ENCODE measurements at places on chromosomes 4 and X. TPM values are rescaled to one million over a fixed set of nuclear protein-coding genes. Genes with fewer than 3 reads are reported as not detected.
A peak's percentile ranks its signal among the peaks of the same experiment; 100 is the strongest.

DNA sequence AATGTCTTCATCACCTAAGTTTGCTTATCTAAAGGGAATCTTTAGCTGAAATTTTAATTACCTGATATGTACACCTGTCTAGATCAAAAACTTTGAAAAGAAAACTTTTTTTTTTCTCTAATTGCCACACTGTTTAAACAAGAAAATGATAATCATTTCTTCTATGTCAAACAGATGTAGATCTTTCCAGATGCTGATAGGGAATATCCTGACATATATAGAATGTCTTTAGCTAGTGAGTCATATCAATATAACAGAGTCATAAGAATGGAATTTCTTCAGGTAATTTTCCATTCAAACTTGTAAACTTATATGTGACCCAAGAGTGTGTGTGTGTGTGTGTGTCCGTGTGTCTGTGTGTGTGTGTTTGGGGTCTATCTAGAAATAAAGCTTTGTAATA, 271.9 kb downstream of the GPM6A start:
- no peaks in the 10 kb centered on the region for H3K4me1 ChIP-seq
- no peak for DNase-seq
- H3K27ac ChIP-seq = no peak overlapping the region
- no peak overlapping the region for H3K4me3 ChIP-seq

GRCh38 chrX:2710041-2710840, 19.1 kb downstream of the CD99 start:
- H3K4me1 ChIP-seq = peaks cover 45% of the 10 kb centered on the region
- H3K36me3 ChIP-seq = no peaks in the 10 kb centered on the region
- no peak for DNase-seq
- no peak overlapping the region for H3K4me3 ChIP-seq
- no peak overlapping the region for H3K27ac ChIP-seq

Gene FBXO8
- 21.4 TPM for polyA plus RNA-seq

Gene ATP6AP1
- 102 TPM for polyA plus RNA-seq

DNA sequence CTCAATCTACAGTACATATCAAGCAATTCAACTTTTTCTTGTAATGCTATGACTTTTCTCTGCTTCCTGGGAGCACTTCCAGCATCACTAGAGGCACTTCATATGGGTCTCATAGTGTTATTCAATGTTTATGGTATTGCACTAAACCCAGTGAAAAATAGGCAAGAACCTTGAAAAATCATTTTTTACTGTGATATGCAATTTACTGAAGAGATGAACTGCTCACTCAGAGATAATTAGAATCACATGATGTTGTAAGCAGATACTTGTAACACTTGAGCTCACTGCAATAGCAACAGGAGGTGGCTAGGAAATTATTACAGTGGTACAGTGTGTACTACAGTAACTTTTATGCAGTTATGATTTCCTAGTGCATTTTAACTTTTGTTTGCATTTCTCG, 93.3 kb downstream of the RASGEF1B start:
- no peak overlapping the region for H3K4me3 ChIP-seq
- H3K36me3 ChIP-seq = no peaks in the 10 kb centered on the region
- H3K27me3 ChIP-seq = no peaks in the 10 kb centered on the region
- H3K27ac ChIP-seq = no peak overlapping the region
- H3K4me1 ChIP-seq = no peaks in the 10 kb centered on the region

DNA sequence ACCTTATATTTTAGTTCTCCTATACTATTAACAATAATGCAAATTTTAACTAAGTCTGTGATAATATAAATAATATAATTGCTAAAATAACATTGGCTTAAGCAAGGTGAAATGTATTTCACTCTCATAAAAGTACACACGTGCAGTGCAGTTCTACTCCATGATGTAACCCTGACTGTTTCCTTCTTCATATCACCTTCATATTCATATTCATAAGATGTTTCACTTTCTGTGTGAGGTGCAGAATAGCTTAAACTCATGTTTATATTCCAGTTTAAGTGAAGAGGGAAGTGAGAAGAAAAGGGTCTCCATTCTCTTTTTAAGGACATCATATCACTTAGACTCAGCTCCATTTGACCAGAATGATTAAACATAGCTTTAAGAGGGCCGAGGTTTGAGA, 1810.0 kb upstream of the PCDH10 start:
- H3K4me1 ChIP-seq = no peaks in the 10 kb centered on the region
- H3K4me3 ChIP-seq = no peak overlapping the region
- no peaks in the 10 kb centered on the region for H3K36me3 ChIP-seq
- H3K27me3 ChIP-seq = no peaks in the 10 kb centered on the region
- H3K27ac ChIP-seq = no peak overlapping the region
- no peak for DNase-seq

Gene PLS3
- 35.7 TPM for polyA plus RNA-seq

Gene MMGT1
- 7.3 TPM for polyA plus RNA-seq

- H3K27me3 ChIP-seq = peaks cover 16% of the 10 kb centered on the region
- H3K27ac ChIP-seq = no peak overlapping the region
- H3K4me3 ChIP-seq = no peak overlapping the region
- no peak for DNase-seq
- no peaks in the 10 kb centered on the region for H3K4me1 ChIP-seq
- H3K36me3 ChIP-seq = no peaks in the 10 kb centered on the region
Observed at GRCh38 chrX:145816601-145817315, 871 bp upstream of the SLITRK2 start.

DNA sequence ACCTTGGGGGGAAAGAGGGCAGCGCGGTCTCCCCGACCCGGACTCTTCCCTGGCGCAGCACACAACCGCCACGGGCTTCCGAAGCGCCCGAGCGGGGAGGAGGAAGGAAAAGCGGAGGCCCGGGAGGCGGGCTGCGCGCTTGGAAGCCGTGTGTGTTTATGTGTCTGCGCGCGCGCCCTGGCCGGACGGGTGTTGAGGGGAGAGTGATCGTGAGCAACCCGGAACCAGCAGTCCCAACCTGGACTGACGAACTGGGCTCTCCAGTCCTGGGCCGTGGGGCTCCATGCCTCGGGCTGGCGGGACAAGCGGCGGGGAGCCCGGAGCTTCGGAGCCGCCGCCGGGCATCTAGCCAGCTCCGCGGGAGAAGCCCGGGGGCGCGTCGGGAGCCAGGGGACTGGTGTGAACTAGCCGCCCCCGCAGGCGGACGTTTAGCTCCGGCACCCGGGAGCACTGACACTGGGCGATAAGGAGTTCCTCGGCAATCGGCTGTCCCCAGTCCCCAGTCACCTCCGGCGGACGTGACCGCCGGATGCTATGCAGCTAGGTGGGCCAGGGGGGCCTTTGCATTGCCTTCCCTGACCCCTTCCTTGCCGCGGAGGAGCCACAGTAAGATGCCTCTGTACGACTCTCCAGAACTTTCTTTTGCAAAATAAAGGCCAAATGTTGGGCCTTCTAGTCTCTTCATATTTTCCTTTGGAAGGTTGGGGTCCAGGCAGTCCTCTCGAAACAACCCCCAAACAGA, 74.8 kb upstream of the BCOR start:
- no peak for DNase-seq
- peaks cover 36% of the 10 kb centered on the region for H3K27me3 ChIP-seq
- peaks cover 41% of the 10 kb centered on the region for H3K4me1 ChIP-seq
- H3K27ac ChIP-seq = no peak overlapping the region
- H3K36me3 ChIP-seq = no peaks in the 10 kb centered on the region

DNA sequence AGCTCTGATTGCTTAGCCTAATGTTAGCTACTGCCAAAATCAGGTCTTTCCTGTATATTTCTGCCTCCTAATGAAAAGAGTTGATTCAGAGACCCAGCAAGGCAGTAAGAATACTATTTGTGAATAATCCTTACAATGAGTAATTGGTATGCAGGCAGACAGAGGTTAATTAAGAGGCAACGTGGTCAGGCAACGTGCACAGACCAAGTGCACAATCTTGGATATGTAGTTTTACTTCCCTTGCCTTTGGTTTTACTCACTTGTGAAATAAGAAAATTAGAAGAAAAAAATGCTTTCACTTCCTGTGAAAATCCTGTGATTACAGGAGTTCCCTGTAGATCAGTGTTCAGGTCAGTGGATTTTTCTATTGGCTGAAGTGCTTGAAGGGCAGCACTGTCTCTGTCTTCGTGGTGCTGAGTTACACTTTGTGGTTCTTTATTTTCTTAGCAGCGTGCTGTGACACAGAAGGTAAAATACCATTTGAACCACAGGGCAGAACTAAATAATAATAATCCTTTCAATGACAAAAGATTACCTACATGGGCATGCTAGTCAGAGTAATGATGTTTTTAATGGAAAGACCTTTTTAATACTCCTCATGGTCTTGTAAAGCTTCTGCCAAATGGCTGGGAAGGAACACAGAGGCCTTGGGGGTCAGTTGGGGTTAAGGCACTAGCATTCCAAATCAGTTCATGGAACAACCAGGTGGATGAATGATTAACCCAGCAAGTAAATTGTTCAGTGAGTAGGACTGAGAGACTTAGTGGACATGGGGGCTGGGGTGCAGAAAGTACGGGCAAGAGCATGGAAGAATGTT, 430.9 kb downstream of the MAPK10 start:
- H3K36me3 ChIP-seq = no peaks in the 10 kb centered on the region
- no peaks in the 10 kb centered on the region for H3K4me1 ChIP-seq
- H3K4me3 ChIP-seq = no peak overlapping the region
- H3K27ac ChIP-seq = no peak overlapping the region
- no peaks in the 10 kb centered on the region for H3K27me3 ChIP-seq

GRCh38 chr4:37601531-37601930, 84.6 kb downstream of the RELL1 start:
- no peak overlapping the region for H3K4me3 ChIP-seq
- H3K27ac ChIP-seq = no peak overlapping the region
- no peaks in the 10 kb centered on the region for H3K36me3 ChIP-seq
- no peaks in the 10 kb centered on the region for H3K27me3 ChIP-seq
- H3K4me1 ChIP-seq = peaks cover 4% of the 10 kb centered on the region

Gene HERC6
- polyA plus RNA-seq = 1.6 TPM

DNA sequence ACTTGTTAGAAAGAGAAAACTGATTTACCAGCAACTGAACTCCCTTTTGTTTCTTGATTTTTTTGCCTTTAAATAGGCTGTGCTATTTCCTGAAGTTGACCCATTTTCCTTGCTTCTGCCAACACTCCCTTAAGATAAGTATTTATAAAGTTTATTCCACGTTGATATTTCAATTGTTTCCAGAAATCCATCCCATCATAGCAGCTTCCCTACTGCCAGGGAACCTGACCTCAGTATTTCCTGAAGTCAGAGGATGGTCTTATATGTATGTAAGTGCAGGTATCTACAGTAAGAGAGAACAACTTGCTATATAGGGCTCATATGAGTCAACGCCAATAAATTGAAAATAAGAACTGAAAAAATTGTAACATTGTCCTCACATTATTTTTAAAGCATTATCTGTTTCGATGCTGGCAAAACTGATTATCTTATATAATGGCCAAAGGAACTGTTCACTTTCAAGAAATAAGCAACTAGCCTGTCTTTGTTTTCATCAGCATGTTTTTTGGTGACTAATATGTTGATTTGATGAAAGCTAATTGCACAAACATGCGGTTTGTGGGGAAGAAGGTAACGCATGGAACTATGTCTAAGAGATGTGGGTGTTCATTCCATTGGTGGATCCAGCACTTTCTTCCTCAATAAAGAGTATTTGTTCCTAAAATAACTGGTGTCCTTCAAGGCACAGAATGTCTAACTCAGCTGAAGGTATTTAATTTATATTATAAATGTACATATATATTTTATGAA, 4.7 kb downstream of the LIMCH1 start:
- H3K36me3 ChIP-seq = no peaks in the 10 kb centered on the region
- H3K27me3 ChIP-seq = no peaks in the 10 kb centered on the region
- DNase-seq = no peak
- H3K4me1 ChIP-seq = peaks cover 3% of the 10 kb centered on the region
- no peak overlapping the region for H3K27ac ChIP-seq
- no peak overlapping the region for H3K4me3 ChIP-seq

GRCh38 chrX:32116047-32116446, 1044.2 kb upstream of the FTHL17 start:
- no peaks in the 10 kb centered on the region for H3K4me1 ChIP-seq
- H3K27ac ChIP-seq = no peak overlapping the region
- no peak for DNase-seq
- no peaks in the 10 kb centered on the region for H3K36me3 ChIP-seq

Gene SMARCAD1
- 15.1 TPM for polyA plus RNA-seq

Gene CLIC2
- polyA plus RNA-seq = 0.16 TPM

DNA sequence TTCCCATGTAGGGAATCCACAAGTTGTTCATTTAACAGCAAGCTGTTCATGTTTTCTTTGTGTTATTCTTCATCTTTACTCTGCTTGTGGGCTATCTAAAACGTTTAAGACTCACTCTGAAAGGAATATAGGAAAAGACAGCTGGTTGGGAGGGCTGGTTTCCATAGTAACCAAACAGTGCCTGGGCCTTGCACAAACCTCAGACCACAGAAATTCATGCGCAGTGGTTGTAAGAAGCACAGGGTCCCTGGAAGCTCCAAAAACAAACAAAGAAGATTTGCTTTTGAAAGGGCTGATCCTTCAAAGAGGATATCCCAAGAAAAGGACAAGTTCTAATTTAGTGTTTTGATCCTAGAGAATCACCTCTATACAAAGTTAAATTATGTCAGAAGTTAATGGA, 7.8 kb downstream of the SERTM2 start:
- H3K27me3 ChIP-seq = peaks cover 6% of the 10 kb centered on the region
- no peak overlapping the region for H3K27ac ChIP-seq
- H3K4me1 ChIP-seq = no peaks in the 10 kb centered on the region

DNA sequence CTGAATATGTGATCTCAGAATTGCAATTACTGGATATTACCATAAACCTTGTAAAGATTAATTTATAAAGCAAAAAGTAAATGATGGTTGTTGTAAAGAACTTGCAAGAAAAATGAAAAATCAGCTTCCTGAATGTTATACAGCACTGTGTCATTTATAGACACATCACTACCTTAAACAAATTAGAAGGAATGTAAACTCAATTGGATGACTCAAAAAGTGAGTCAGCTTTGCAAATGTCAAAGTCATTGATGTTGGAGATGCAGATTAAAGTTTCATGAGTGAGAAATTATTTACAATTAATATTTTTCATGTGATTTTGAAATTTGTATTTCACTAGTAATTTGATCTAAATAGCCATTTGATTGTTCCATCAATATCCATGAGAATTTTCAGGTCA, 193.2 kb downstream of the RAPGEF2 start:
- no peaks in the 10 kb centered on the region for H3K27me3 ChIP-seq
- DNase-seq = no peak
- peak overlapping the region; percentile 53 for H3K27ac ChIP-seq
- H3K36me3 ChIP-seq = no peaks in the 10 kb centered on the region

Gene CTBP1
- 158 TPM for polyA plus RNA-seq

- no peak for DNase-seq
- H3K4me1 ChIP-seq = no peaks in the 10 kb centered on the region
- no peaks in the 10 kb centered on the region for H3K36me3 ChIP-seq
- no peak overlapping the region for H3K4me3 ChIP-seq
- no peak overlapping the region for H3K27ac ChIP-seq
Observed at GRCh38 chr4:37976507-37976906, 16.3 kb downstream of the PTTG2 start.

Gene SMIM10L2A
- 0.15 TPM for polyA plus RNA-seq

Gene UGT2B11
- polyA plus RNA-seq = not detected

Gene TRPC5OS
- polyA plus RNA-seq = not detected

- no peak for DNase-seq
- no peaks in the 10 kb centered on the region for H3K36me3 ChIP-seq
- H3K27me3 ChIP-seq = no peaks in the 10 kb centered on the region
Observed at GRCh38 chr4:123478859-123479345, 82.3 kb downstream of the SPRY1 start.

All from SK-N-SH (cell line).